Activated naive CD4-positive, alpha-beta T cell treated with anti-CD3 and anti-CD28 coated beads for 36 hours (primary cell): ENCODE measurements at places on chromosomes 5 and 9. TPM values are rescaled to one million over a fixed set of nuclear protein-coding genes. Genes with fewer than 3 reads are reported as not detected.
A peak's percentile ranks its signal among the peaks of the same experiment; 100 is the strongest.

GRCh38 chr5:21774801-21775200 is 1078.3 kb downstream of the CDH12 start:
- no peak for DNase-seq

DNA sequence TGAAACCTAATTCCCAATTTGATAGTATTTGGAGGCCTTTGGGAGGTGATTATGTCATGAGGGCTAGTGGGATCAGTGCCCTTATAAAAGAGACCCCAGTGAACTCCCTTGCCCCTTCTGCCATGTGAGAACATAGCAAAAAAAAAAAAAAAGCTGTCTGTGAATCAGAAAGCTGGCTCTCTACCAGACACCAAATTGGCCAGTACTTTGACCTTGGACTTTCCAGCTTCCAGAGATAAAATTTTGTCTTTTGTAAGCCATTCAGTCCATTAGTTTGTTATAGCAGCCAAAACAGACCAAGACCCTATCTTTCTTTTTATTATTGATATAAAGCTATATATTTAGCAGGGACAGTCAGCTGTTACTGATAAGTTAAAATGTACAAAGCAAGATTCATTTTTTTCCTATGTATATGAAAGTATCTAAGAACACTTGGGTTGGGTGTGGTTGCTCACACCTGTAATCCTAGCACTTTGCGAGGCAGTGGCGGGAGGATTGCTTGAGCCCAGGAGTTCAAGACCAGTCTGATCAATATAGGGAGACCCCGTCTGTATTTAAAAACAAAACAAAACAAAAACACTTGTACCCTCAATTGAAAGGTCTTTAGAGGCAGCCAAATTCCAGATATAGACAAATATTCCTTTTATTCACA is 8.1 kb upstream of the C5orf24 start:
- no peak for DNase-seq

IL13 gene
- total RNA-seq, result 0.24 TPM

ZNF367 gene
- total RNA-seq, result 36.1 TPM

- no peak for DNase-seq
Observed at GRCh38 chr9:109467936-109468335, 30.2 kb downstream of the PTPN3 start.

- peak; percentile 31 for DNase-seq
Observed at GRCh38 chr5:135030956-135031812, 2.8 kb downstream of the PITX1 start.

TERT gene
- total RNA-seq, result 13.1 TPM
